ENCODE measurements at places on chromosomes 11 and 22.

DNA sequence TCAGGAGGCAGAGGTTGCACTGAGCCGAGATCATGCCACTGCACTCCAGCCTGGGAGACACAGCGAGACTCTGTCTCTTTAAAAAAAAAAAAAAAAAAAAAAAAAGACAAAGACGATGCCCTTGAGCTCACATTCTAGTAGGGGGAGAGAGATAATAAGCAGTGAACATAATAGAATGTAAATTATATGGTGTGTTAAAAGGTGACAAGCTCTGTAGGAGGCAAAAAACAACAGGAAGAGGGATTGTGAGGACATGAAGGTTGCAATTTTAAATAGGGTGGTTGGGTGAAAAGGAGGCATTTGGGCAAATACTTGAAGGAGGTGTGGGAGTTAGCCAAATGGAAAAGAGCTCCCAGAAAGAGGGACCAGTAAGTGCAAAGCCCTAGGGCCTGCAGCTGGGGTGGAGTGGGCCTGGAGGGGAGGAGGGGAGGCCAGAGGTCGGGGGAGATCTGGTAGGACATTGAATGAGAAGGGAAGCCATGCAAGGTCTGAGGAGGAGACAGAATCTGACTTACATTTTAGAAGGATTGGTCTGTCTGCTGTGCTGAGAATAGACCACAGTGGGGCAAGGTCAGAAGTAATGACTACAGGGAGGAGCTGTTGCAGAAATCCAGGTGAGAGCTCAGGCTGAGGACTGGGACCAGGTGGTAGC is 26.6 kb downstream of the P2RY2 start:
- no peak for DNase-seq

GRCh38 chr22:48972979-48973693 is 854.5 kb downstream of the BRD1 start:
- no peak for DNase-seq

- DNase-seq, result peak; percentile 54
These were observed 2.0 kb downstream of the P2RX3 start for GRCh38 chr11:57340039-57340615.

- peak; percentile 73 for DNase-seq
These were observed 19.2 kb downstream of the NPTXR start for GRCh38 chr22:38824585-38824984.

DNA sequence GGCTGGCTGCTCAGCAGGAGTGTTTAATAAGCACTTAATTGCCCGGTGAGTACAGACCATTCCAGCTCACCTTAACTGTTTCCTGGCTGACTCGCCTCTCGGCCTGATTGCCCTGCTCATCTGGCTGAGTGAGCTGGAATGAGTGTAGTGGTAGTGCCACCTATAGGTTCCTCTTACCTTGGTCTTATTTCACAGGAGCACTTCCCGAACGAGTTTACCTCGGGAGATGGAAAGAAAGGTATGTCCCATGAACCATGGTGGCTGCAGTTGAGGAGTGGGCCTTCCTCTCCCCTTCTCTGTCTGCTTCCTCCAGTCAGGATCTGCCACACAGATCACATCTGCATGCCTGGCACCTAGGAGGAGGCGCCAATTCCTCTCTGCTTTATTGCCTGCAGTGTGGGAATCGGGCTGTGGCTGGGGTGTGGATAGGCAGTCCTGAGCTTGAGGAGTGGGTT is 26.7 kb downstream of the UPB1 start:
- peak; percentile 58 for DNase-seq

GRCh38 chr11:24312464-24313238 is 184.2 kb upstream of the LUZP2 start:
- peak; percentile 3 for DNase-seq

- DNase-seq, result no peak
These were observed 348.2 kb downstream of the CADM1 start for GRCh38 chr11:115155978-115156377.

DNA sequence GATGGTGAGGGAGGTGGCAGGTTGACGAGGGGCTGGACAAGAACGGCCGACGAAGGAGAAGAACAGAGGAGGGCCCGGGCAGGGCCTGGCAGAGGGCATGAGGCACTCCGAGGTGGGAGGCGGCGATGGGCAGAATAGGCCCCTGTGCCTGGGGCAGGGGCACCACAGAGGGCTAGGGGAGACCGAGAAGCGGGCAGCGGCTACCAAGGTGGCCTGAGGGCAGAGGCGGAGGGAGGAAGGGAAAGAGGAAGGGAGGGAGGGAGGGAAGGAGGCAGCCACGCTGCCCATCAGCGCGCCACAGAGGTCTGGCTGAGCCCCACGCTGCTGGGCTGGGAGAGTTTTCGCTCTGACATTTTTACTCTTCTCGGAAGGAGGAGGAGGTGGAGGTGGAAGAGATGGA is 11.3 kb downstream of the LSP1 start:
- no peak for DNase-seq

- DNase-seq, result no peak
These were observed 6.5 kb upstream of the RAB38 start for GRCh38 chr11:88181776-88182175.

GRCh38 chr22:43886231-43886630 is 5.6 kb downstream of the PNPLA5 start:
- no peak for DNase-seq

DNA sequence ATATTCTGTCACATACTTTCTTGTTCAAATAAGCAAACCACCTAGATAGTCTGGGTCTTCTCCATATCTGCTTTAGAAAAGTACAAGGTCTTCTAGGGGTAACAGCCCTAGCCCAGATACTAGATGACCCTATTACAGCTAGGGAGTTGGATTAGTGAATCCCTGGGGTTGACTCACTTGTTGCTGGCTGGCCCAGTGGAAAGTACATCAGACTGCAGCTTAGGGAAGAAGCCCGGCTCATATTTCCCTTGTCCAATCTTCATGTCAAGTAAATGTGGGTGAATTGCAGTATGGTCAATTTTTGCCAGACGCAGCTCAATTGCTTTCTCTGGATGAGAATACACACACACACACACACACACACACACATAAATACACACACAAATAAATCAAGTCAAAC is 79.1 kb upstream of the SCUBE2 start:
- peak; percentile 49 for DNase-seq

DNA sequence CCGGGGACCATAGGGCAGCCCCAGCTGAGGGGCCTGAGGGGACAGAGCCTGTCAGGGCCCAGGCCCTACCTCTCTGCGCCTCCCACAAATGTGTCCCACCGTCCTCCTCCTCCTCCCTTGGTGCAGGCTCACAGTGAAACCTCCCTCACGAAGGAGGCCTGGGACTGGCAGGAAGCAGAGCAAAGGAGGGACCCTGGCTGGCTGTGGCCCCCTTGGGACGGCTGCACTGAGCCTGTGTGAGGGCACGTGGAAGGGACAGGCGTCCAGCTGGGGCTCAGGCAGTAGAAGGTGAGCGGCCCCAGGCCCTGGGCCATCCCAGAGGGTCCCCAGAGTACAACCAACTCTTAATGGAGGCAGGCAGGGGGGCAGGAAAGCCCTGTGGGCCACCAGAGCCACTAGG is 60.7 kb downstream of the ELFN2 start:
- no peak for DNase-seq

- no peak for DNase-seq
These were observed 105.9 kb downstream of the SGSM3 start for GRCh38 chr22:40476341-40476740.

- DNase-seq, result peak; percentile 74
These were observed 6.4 kb downstream of the FADS2 start for GRCh38 chr11:61834278-61835048.

- DNase-seq, result peak; percentile 91
These were observed 8.6 kb downstream of the REXO2 start for GRCh38 chr11:114447892-114448291.

DNA sequence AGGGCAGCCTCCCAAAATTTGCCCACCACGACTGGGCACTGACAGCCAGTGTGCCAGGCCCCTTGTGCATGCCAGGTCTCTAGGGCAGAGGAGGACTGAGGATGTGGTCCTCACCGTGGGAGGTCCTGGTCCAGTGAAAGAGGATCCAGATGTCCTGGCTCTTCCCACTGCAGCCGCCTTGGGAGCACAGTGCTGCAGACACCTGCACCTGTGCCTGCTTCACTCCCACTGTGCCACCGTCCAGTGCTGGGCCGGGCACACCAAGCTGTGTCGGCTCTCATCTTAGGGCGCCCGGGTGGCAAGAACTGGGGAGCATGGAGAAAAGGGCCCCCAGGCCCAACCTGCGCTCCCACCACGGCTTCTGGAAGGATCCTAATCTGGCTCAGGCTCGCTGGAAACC is 1147.1 kb downstream of the BRD1 start:
- no peak for DNase-seq

GRCh38 chr11:58616594-58616993 is 5.9 kb upstream of the CNTF start:
- DNase-seq, result peak; percentile 83

DNA sequence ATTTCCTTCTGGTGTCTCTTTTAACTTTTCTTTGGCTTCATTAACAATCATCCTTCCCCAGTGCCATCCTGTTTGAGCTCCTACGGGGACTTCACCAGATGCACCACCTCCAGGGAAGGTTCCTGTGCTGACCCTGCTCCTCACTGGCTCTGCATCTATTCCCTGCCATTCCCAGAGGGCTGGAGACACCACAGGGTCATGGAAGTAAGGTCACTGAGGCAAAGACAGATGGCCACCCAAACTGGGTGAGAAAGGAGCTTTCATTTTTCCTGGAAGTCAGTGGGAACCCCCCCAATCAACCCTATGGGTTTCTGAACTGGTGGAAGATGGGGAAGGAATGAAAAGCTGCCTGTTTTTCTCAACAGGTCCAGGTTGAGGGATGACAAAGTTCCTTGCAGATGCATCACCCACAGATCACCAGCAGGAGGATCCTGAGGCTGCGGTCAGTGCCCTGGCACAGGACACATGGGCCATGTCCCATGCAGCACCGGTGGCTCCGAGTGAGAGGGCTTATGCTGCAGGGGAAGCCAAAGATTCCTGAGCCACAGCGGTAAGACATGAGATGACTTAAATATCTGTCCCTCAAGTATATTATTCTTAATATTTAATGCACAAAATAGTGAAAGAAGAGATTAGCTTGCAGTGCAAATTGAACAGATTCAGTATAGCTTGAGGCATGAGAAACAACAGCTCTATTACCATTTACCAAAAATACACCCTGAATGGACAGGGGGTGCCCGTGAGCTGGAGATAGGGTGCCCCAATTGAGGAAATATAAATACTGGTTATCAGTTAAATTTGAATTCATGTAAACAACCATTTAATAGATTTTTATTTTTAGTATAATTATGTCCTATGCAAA is 73.0 kb upstream of the VPREB1 start:
- DNase-seq, result no peak

DNA sequence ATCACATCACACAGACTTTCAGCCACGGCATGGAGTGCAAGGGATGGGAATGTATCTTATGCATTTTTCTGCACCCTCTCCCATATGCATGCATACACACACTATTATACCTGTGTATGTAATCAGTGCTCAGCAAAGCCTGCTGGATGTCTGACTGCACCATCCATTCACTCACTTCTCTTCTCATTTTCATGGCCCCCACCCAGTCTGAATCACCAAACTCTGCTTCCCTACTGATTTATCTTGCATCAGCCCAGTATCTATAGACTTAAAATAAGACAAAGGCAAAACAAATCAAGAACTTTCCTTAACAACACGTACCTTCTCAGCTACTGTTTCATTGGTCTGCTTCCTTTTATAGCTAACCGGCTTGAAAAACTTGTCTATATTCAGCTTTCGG is 21.6 kb downstream of the DBX1 start:
- no peak for DNase-seq

GRCh38 chr22:20777420-20778177 is 3.7 kb downstream of the SERPIND1 start:
- DNase-seq, result peak; percentile 7

GRCh38 chr11:115215694-115216617 is 288.3 kb downstream of the CADM1 start:
- DNase-seq, result no peak

DNA sequence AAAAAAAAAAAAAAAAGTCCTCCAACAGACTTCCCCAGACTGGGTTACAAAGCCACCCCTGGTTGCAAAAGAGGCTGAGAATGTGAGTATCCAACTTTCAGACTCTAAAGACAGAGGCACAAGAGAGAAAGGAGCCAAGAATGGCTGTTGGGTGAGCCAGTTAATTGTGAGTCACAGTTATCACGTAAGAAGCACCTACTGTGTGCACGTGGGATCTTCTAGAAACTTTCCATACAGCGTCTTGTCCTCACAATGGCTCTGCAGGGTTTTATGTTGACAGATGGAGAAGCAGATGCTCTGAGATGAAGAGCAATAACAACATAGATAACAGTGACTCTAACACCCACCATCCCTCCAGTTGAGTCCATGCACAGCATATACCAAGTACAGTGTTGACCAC is 41.0 kb downstream of the CD82 start:
- no peak for DNase-seq

GRCh38 chr11:77003963-77004362 is 30.2 kb upstream of the B3GNT6 start:
- no peak for DNase-seq

DNA sequence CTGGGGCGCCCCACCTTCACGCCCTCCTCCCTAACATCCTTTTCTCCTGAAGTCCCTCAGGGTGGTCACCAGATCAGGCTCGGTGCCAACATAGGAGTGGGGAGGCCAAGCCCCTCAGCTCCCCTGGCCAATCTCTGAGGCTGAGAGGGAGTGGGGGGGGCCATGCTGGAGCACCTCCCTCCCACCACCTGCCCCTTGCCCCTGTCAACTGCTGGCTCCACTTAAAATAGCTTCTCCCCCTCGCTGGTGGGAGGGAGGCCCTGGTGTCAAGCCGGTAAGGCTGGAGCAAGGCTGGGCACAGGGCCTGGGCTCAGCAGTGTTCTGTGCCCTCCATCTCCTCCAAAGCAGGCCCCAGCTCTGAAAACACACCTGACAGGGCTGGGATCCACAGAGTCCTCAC is 4.9 kb downstream of the PLXNB2 start:
- DNase-seq, result no peak

DNA sequence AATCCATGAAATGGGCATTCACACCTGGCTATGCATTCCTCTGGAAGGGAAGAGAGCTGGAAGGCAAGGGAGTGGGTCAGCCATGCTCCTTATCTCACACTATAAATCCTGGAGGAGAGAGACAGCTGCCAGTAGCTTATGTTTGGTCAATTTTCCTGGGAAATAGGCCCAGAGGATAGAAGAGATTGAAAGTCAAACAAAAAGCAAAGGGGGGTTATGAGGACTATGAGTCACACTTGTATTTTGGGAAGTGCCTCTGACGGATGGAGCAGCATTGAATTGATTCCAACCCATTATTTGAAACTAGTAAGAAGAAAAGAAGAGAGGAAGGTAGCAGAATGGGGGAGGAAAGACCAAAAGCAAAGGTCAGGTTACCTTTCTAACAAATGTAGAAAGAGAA is 25.0 kb downstream of the SNX19 start:
- DNase-seq, result no peak

- no peak for DNase-seq
These were observed 79.4 kb upstream of the NAV2 start for GRCh38 chr11:19633276-19633675.

DNA sequence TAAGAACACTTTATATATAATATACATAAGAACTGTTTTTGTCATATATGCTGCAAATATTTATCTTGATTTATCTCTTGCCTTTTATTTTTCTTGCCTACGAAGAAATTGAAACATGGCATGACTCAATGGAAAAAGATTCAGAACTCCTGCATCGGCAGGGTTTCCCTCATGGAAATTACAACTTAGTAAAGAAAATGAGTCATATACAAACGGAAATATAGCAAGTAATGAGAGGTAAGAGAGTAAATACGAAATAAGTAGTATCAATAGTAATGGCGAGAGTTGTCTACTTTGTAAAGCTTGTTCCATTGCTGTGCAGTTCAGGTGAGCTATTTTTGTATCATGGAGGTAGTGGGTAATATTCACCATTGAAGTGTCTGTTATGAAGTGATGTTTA is 350.4 kb downstream of the DDX10 start:
- peak; percentile 72 for DNase-seq
